ENCODE measurements at places on chromosomes 12 and 14. TPM values are rescaled to one million over a fixed set of nuclear protein-coding genes. Genes with fewer than 3 reads are reported as not detected.

Gene CRY1
- total RNA-seq: 16.3 TPM

Gene SLC6A15
- 0.07 TPM for total RNA-seq

Gene TMEM253
- total RNA-seq: 0.59 TPM

Gene NUDT14
- 56.1 TPM for total RNA-seq

Gene NDRG2
- total RNA-seq: 18.9 TPM

Gene PLEK2
- 67.6 TPM for total RNA-seq

Gene KRT78
- not detected for total RNA-seq

Gene TBC1D30
- 24.1 TPM for total RNA-seq

Gene LRIG3
- 11.1 TPM for total RNA-seq

GRCh38 chr12:20232931-20233675 is 135.2 kb upstream of the PDE3A start:
- no peak for DNase-seq
- no peak overlapping the region for H3K4me3 ChIP-seq
- H3K27ac ChIP-seq: no peak overlapping the region
- H3K4me1 ChIP-seq: no peaks in the 10 kb centered on the region
- no peaks in the 10 kb centered on the region for H3K27me3 ChIP-seq

GRCh38 chr12:5124401-5124800 is 80.7 kb downstream of the KCNA5 start:
- H3K27me3 ChIP-seq: no peaks in the 10 kb centered on the region
- H3K27ac ChIP-seq: no peak overlapping the region
- H3K4me3 ChIP-seq: no peak overlapping the region
- peaks cover 11% of the 10 kb centered on the region for H3K4me1 ChIP-seq

GRCh38 chr12:57627501-57628279 is 5.3 kb downstream of the B4GALNT1 start:
- H3K36me3 ChIP-seq: peaks cover 14% of the 10 kb centered on the region
- H3K4me3 ChIP-seq: no peak overlapping the region
- peaks cover 5% of the 10 kb centered on the region for H3K4me1 ChIP-seq
- DNase-seq: no peak
- H3K27ac ChIP-seq: no peak overlapping the region
- H3K27me3 ChIP-seq: peaks cover 4% of the 10 kb centered on the region

DNA sequence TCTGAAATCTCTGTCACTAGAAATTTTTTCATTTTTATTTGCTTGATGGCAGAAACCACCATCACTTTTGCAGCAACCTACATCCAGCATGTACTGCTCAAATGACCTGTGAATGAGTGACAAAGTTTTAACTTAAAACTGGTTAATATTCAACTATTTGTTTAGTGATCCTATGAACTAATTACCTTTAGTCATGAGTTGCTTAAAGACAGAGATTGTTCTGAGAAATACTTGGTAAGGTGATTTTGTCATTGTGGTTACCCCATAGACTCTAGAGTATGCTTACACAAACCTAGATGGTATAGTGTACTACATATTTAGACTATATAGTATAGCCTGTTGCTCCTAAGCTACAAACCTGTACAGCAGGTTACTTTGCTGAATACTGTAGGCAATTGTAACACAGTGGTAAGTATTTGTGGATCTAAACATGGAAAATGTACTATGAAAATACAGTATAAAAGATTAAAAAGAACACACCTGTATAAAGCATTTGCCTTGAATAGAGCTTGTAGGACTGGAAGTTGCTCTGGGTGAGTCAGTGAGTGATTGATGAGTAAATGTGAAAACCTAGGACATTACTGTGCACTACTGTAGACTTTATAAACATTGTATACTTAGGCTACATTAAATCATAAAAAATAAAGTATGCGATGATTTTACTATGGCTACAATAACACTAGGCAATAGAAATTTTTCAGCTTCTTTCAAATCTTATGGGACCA is 256.6 kb upstream of the PPFIA2 start:
- H3K27ac ChIP-seq: no peak overlapping the region
- no peaks in the 10 kb centered on the region for H3K27me3 ChIP-seq
- H3K4me3 ChIP-seq: no peak overlapping the region
- DNase-seq: no peak
- H3K4me1 ChIP-seq: no peaks in the 10 kb centered on the region

GRCh38 chr12:57751788-57752667 is at the start of gene CDK4:
Gene CDK4 (minus strand): TSS chr12:57752310. CDS start chr12:57751717, 593 bp downstream.
- H3K4me3 ChIP-seq: peak within 1 kb of the TSS; percentile 98
- H3K36me3 ChIP-seq: peaks cover 15% of the 10 kb centered on the region
- H3K27ac ChIP-seq: peak within 1 kb of the TSS; percentile 69
- peak; percentile 99 for DNase-seq

DNA sequence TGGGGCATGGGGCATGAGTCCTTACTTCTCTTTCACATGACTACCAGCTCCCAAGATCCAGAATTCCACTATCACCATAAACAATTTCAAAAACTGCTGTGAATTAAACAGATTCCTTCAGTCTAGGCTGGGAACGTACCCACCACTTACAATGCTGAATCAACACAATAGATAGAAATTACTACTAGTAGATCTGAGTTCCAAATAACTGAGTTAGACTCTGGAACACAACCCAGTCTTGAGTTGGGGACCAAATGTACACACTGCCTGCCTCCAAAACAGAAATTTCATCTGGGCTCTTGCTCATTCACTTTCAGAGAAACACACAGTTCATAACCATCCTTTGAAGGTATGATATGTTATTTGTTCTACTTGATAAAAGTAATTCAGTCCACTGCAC is 8.9 kb downstream of the CORO1C start:
- no peak overlapping the region for H3K4me3 ChIP-seq
- H3K27me3 ChIP-seq: no peaks in the 10 kb centered on the region
- H3K27ac ChIP-seq: no peak overlapping the region
- peaks cover 1% of the 10 kb centered on the region for H3K36me3 ChIP-seq
- DNase-seq: no peak
- H3K4me1 ChIP-seq: peaks cover 11% of the 10 kb centered on the region

DNA sequence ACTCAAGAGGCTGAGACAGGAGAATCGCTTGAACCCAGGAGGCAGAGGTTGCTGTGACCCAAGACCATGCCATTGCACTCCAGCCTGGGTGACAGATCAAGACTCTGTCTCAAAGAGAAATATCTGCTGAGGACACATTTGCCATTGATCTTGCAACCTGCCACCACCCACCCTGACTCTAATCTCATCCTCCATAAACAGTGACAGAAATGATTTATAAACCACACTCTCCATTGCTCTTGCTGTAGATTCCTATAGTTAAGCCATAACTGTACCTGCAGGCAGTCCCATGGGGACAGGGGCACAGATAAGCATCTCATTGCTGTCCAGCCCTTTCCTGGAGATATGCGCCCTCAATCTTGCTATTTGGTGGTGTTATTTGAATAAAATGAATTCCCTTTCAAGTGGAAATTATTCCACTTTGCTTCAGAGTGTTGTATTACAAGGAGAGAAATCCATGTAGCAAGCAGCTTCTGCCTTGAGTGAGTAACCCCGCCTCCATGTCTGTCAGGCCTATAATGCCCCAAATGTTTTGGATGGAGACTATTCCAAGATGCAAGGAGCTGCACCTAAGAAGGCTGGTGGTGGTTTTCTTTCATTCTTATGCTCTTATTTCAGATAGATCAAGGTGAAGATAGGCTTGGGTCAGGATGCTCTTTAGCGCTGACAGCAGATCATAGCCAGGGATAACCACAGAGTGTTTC is 3.0 kb upstream of the ZDHHC22 start:
- H3K27me3 ChIP-seq: peaks cover 13% of the 10 kb centered on the region
- no peak for DNase-seq
- no peak overlapping the region for H3K27ac ChIP-seq
- H3K4me3 ChIP-seq: no peak overlapping the region
- H3K36me3 ChIP-seq: no peaks in the 10 kb centered on the region

DNA sequence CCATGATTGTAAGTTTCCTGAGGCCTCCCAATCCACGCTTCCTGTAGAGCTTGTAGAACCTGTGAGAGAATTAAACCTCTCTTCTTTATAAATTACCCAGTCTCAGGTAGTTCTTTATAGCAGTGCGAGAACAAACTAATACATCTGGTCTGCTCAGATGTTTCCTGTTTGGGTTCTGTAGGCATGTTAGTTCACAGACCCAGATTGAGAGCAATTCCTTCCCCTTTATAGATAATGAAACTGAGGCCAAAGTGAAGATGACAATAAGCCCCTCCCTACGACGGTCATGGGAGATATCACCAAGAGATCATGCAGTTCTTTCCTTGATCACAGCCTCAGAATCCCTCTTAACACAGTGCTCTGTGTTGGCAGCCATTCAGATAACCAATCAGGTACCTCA is 76.5 kb upstream of the CLMN start:
- no peaks in the 10 kb centered on the region for H3K4me1 ChIP-seq
- H3K36me3 ChIP-seq: no peaks in the 10 kb centered on the region
- no peak overlapping the region for H3K27ac ChIP-seq
- no peak for DNase-seq

DNA sequence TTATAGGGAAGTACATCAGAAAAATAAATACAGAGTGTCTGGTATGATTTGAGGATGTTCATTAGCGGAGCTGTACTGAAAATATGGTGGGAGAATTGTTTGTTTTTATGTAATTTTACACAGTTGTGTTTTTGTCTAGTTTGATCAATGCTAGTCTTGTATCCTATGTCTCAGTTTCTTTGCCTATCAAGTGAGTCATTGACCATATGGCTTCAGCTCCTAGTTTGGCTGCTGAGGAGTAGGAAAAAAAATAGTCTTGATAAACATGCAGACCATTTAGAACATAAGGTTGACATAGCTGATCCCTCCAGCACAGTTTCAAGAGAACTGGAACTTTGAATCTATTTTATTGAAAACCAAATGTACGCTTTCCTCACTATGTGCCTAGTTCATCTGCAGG is 1292.1 kb upstream of the FLRT2 start:
- H3K36me3 ChIP-seq: no peaks in the 10 kb centered on the region
- H3K4me3 ChIP-seq: no peak overlapping the region
- no peak for DNase-seq
- no peaks in the 10 kb centered on the region for H3K27me3 ChIP-seq
- no peak overlapping the region for H3K27ac ChIP-seq
- H3K4me1 ChIP-seq: no peaks in the 10 kb centered on the region

- DNase-seq: no peak
- H3K27ac ChIP-seq: no peak overlapping the region
- H3K36me3 ChIP-seq: no peaks in the 10 kb centered on the region
- no peaks in the 10 kb centered on the region for H3K4me1 ChIP-seq
- H3K27me3 ChIP-seq: no peaks in the 10 kb centered on the region
- H3K4me3 ChIP-seq: no peak overlapping the region
Observed at GRCh38 chr12:107469011-107469410, 216.6 kb upstream of the PWP1 start.

DNA sequence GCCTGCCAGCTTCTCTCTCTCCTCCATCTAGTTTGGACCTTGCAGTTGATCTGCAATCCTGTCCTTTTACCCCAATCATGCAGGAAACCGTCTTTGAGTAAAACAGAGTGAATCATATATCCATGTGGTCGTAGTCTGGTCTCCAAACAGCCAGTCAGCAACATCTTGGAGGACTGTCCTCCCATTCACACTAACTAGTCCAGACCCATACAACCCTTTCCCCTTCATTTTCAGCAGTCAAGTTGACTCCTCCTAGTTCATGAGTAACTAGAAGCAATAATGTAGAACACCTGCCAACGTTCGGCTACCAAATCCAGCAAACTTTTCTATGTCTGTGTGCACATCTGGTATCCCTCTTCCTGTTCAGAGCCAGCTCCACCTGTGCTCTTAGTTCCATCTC is 10.8 kb upstream of the BIN2 start:
- H3K27me3 ChIP-seq: no peaks in the 10 kb centered on the region
- H3K4me1 ChIP-seq: no peaks in the 10 kb centered on the region
- H3K27ac ChIP-seq: no peak overlapping the region
- H3K4me3 ChIP-seq: no peak overlapping the region
- H3K36me3 ChIP-seq: no peaks in the 10 kb centered on the region
- no peak for DNase-seq

- H3K4me1 ChIP-seq: peaks cover 87% of the 10 kb centered on the region
- H3K27me3 ChIP-seq: no peaks in the 10 kb centered on the region
- no peak overlapping the region for H3K4me3 ChIP-seq
- no peaks in the 10 kb centered on the region for H3K36me3 ChIP-seq
Observed at GRCh38 chr12:116266168-116266601, 11.3 kb downstream of the MED13L start.

DNA sequence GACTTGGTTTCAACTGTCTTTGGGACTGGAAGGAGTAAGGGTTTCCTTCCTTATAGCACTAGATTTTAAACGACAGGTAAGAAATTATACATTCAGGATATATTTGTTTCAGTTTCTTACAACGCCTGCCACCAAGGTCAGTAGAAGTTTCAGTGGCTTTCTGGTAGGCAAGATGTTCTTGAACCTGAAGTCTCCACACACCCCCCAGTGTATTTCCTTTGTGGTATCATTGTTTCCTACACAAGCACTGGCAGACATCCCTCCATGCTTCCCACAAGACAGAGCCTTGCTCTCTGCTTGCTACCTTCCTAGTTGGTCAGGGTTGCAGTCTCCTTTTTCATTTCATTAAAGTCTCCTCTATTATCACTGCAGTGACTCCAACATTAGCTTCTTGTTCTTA is 283.1 kb downstream of the FLRT2 start:
- no peaks in the 10 kb centered on the region for H3K4me1 ChIP-seq
- no peak overlapping the region for H3K4me3 ChIP-seq
- no peaks in the 10 kb centered on the region for H3K36me3 ChIP-seq
- no peaks in the 10 kb centered on the region for H3K27me3 ChIP-seq

DNA sequence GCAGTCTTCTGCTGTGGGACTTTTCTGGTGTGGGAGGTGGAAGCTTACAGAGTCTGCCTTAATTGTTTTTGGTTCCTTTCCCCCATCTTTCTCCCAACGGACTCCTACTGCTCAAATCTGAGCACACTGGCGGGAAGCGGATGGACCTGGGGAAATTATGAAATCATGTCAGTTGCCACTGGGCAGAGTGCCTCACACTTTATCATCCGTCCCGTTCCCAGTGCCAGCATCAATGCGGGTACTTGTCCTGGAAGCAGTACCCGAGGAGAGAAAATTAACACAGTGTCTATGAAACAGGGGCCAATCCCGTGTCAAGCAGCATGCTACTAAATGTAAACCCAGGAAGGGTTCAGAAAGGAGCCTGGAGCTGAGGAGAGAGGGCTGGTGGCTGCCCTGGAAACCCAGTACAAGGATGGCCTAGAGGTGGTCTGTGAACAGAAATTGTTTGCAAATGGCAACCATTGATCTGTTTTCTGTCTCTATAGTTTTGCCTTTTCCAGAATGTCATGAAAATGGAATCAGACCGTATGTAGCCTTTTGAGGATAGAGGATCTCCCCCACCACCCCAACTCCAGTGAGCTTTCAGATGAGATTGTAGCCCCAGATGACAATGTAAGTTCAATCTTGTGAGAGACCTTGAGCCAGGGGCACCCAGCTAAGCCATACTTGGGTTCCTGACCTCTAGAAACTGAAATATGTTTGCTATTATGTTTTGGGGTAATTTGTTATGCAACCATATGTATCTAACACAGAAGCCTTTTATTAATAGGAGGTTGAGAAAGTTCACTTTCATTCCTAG is 908 bp upstream of the CDKL1 start:
- H3K27ac ChIP-seq: 0 out of 2 replicates have a peak overlapping the region, but pooled peaks have one; percentile 65
- no peaks in the 10 kb centered on the region for H3K36me3 ChIP-seq
- peak overlapping the region; percentile 54 for H3K4me3 ChIP-seq
- no peaks in the 10 kb centered on the region for H3K27me3 ChIP-seq
- DNase-seq: no peak
